ENCODE measurements at places on chromosomes 4 and X. TPM values are rescaled to one million over a fixed set of nuclear protein-coding genes. Genes with fewer than 3 reads are reported as not detected.

MAGEE1 gene
- total RNA-seq: 7.3 TPM

CNGA1 gene
- 1.1 TPM for total RNA-seq

ARHGEF9 gene
- total RNA-seq: 32.1 TPM

MAGEA6 gene
- 1.0 TPM for total RNA-seq

MAP7D2 gene
- total RNA-seq: 0.57 TPM

DKC1 gene
- 123 TPM for total RNA-seq

TMEM150C gene
- 2.7 TPM for total RNA-seq

SHOX gene
- not detected for total RNA-seq

PABPC1L2B gene
- 1.7 TPM for total RNA-seq

TMEM156 gene
- not detected for total RNA-seq

PAGE1 gene
- total RNA-seq: not detected

WFS1 gene
- total RNA-seq: 34.7 TPM

FAM9B gene
- total RNA-seq: not detected

SPRY1 gene
- total RNA-seq: 107 TPM

NXT2 gene
- total RNA-seq: 9.9 TPM

ZCCHC13 gene
- total RNA-seq: not detected

LPAR4 gene
- 7.8 TPM for total RNA-seq

LDOC1 gene
- total RNA-seq: 25.7 TPM

ERAS gene
- not detected for total RNA-seq
